NCI-H1105 treated with DMSO at 0.1 percent for 48 hours (cell line): ENCODE measurements at places on chromosomes 6 and 20.
A peak's percentile ranks its signal among the peaks of the same experiment; 100 is the strongest.

GRCh38 chr6:4892785-4893485, 110.9 kb downstream of the RPP40 start:
- no peak for DNase-seq

DNA sequence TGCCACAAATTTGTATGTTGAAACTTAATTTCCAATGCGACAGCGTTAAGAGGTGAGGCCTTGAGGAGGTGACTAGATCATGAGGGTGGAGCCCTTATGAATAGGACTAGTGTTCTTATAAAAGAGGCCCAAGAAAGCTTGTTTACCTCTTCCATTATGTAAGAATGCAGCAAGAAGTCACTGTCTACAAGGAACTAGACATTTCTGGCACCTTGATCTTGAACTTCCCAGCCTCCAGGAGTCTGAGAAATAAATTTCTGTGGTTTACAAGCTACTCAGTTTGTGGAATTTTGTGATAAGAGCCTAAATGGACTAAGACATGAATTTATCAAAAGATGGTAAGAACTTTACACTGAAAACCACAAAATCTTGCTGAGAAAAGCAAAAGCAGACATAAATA, 173.6 kb upstream of the SGK1 start:
- DNase-seq = no peak

- no peak for DNase-seq
Observed at GRCh38 chr6:149147938-149148718, 169.4 kb upstream of the TAB2 start.

- DNase-seq = no peak
Observed at GRCh38 chr6:39314273-39314795, at the start of gene KCNK17. Gene KCNK17 (minus strand): TSS chr6:39314419. CDS start chr6:39314320, 99 bp downstream.

- no peak for DNase-seq
Observed at GRCh38 chr6:21213492-21213891, 380.1 kb upstream of the SOX4 start.

GRCh38 chr6:131924881-131925474, 26.2 kb downstream of the CCN2 start:
- DNase-seq = peak; percentile 53

- no peak for DNase-seq
Observed at GRCh38 chr6:39441986-39442385, 119.5 kb upstream of the KCNK16 start.

DNA sequence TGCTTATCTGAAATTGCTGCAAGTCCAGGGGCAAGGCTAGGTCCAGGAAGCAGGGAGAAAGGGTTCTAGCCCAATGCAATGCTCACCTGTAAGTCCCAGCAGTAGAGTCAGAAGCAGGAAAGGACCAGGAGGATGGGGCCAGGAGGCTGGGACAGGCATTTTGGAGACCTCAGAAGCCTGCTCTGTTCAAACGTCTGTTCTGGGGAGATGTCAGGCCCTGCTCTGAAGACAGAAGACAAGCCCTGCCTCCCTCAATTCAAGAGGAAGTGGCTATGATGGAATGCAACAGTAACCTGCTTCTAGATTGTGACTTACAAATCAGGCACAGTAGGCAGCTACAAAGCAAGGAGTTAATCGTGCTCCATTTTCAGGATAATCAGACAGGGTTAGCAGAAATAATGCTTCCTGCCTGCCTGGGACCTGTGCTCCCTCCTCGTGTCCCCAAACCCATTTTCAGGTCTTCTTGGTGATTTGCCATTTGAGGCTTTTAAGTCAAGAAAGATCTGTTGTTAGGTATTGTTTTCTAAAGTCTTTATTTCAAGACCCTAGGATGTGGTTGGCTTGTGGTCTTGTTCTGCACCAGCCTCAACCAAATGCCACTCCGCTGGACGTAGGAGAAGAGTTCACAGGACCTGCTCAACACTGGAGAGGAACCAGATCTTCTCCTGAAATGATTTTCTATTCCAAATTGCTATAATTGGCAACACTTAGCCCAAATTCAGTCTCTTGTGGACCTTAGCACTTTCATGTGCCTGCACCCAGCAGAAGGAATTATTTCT, at the start of gene SIRPG:
TSS of gene SIRPG (minus strand) at position 224 of the 779 bp plus-strand sequence. CDS start at position 159, 65 bp downstream.
- no peak for DNase-seq

DNA sequence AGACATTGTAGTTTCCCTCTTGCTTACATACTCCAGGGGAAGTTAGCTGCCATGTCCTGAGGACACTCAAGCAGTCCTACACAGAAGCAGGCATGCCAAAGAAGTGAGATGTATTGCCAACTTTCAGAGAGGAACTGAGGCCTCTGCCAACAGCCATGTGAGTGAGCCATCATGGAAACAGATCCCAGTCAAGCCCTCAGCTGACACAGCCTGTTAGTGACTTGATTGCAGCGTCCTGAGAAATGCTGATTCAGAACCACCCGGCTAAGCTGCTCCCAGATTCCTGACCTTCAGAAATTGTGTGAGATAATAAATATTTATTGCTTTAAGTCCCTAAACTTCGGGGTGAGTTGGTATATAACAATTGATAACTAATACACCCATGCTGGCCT, 38.1 kb downstream of the GSTA2 start:
- DNase-seq = no peak

DNA sequence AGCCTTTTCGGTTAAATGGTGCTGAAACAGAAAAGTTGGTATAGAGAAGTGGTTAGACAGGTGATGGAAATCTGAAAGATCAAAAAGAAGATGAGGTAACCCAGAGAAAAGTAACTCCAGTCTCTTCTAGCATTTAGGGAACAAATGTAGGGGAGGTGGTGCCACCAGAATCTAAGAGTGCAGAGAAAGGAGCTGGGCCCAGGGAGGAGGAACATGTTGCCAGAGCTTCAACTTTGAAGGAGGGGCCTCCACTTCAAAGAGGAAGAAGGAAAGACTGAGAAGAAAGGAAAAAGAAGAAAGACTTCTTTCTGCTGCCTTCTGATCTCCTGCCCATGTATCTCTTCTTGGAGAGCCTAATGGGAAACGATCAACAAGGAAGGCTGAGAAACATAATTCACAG, 23.5 kb upstream of the ATRN start:
- DNase-seq = no peak

- DNase-seq = no peak
Observed at GRCh38 chr20:53489528-53489927, 104.1 kb downstream of the ZNF217 start.

DNA sequence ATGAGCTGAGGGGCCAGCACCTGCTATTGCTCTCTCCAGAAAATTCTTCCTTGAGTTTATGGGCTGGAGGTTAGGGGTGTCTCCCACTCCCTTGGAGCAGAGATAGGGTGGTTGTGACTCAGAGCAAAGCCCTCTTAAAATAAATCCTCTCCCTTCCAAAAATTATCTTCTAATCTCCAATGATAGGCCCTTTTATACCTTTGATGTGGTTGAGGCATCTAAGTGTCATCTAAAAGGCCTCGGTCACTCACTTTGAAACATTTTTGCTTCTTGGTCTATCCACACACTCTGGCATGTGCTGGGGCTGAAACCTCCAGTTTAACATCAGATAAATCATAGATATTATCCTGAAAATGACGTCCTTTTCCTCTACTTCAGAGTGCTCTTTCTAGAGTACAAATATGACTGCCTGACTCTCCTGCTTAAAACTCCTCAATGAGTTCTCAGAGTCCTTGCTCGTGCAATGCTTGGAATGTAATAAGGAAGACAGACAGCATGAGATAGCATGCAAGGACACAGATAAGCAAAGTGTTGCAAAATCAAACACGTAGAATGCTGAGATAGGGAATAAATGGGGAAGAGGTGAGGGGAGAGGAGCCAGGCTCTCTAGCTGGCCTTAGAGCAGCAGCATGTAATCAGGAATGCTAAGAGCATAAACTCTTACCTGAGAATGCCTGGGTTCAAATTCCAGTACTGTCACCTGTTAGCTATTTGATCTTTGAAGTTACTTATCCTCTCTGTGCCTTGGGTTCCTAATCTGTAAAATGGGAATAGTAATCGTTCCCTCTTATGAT, 374.1 kb upstream of the CITED2 start:
- DNase-seq = no peak

GRCh38 chr20:7516621-7517111, 423.6 kb downstream of the HAO1 start:
- DNase-seq = peak; percentile 19

DNA sequence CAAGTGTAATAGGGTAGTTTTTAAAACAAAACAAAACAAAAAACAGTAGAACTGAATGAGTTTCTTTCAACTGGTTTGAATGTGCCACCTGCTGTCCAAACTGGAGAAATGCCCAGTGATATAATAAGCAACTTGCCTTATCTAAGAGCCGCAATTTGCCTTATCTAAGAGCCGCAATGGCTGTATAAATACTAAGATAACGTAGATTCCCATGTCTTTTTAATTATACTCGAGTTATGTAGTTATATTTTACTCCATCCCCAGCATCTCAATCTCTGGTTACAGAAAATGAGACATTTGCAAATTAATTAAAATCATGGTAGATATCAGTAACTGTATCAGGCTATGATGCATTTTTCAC, 67.2 kb downstream of the RPP40 start:
- peak; percentile 55 for DNase-seq

GRCh38 chr6:107538856-107539387, 49.0 kb downstream of the SOBP start:
- no peak for DNase-seq

GRCh38 chr6:84652356-84653026, 111.9 kb downstream of the TBX18 start:
- DNase-seq = no peak

DNA sequence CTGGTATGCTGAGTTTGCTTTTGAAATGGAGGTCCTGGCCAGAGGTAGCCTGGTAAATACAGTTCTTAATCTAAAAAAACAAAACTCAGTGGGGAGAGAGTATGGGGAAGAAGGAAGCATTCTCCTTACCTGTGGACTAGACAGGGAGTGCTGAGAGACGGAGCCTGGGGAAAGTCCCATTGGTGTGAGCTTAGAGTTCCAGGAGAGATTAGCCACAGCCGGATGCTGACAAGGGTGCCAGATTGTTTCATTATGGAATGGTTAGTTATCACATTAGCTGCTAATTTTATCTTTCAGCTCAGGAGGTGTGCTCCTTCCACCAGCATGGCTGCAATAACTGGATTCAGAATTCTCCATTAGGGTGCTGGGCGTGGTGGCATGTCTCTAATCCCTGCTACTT, 75.9 kb downstream of the RREB1 start:
- no peak for DNase-seq

DNA sequence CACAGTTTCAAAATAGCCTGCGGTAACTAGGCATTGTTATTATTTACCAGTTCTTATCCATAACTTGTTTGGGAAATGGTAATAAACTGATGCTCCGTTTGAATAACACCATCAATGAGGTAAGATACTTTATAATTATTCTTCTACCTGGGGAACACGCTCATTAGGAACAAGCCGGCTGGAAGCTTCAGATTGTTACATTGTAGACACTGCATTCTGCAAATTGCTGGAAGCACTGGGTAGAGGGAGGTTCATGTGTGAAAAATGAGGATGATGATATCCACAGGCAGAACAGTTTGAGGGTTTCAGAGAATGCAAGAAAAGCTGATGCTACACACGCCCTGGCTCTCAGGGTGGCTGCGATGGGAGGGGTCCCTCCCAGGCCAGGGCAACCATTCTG, 560.6 kb upstream of the AGPAT4 start:
- no peak for DNase-seq

DNA sequence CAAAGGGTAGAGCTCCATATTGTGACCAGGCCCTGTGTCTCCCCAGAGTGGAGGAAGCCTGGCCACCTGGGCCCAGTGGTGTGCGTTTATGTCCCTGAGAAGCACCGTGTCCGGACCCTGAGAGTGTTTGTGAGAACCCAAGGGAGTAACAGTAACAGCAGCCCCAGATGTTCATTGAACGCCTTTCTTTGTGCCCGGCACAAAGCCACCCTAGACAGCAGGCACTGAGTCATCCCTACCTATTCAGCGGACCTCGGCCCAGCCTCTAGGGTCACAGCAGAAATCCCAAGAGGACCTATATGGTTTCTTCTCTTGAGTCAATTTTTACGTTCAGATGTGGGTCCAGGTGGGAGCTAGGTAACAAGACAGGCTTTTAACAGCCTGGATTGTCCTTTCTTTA, 24.5 kb downstream of the BCAS4 start:
- no peak for DNase-seq

GRCh38 chr6:108312605-108313004, 17.8 kb downstream of the AFG1L start:
- DNase-seq = no peak

DNA sequence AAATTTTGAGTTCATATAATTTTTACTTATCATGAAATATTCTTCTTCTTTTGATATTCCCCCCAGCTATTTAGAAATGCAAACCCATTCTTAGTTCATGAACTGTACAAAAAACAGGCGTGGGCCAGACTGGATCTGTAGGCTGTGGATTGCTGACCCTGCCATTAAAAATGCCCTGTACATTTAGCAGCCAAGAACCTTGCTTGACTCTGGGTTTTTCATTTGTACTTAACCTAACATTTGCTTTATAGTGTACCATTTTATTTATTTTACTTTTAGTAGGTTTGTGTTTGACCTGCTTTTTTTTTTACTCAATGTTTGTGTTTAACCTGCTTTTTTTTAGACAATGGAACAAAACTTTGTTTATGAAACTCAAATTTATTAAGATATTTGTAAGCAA, 14.9 kb downstream of the CD109 start:
- DNase-seq = no peak

DNA sequence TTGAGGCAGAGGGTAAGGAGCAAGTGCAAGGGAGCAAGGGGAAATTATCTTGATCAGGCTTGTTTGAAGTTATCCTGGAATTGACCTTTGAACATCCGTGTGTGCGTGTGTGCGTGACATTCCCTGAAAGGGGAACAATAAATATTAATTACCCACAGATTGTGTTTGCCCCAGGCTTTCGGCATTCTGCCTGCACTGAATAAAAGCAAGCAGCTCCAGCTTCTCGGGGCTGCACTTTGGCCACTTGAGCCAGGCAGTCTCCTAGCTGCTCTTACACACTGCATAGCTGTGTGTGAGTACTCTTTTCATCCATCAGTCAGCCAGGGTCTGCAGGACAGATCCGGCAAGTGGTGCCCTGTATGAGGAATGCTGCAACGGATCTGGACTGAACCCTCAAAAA, 107.7 kb upstream of the BTN3A2 start:
- no peak for DNase-seq

GRCh38 chr6:53896196-53896595, 101.4 kb downstream of the LRRC1 start:
- no peak for DNase-seq
